ENCODE measurements at places on chromosomes 5 and 9.

GRCh38 chr9:104971511-104971910 is 43.6 kb upstream of the ABCA1 start:
- no peak for DNase-seq

- no peak for DNase-seq
Observed at GRCh38 chr9:12612211-12612770, 80.9 kb upstream of the TYRP1 start.

DNA sequence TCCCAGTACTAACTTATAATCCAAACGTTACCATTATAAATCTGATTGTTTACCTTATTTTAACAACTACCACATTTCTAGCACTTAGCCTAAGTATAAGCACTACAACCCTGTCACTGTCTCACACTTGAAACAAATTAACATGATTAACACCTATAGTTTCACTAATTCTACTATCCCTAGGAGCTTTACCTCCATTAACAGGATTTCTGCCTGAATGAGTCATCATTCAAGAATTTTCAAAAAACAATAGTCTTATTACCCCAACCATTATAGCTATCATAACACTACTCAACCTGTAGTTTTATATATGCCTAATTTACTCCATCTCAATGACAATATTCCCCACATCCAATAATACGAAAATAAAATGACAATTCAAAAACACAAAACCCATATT is 89.6 kb downstream of the INSL6 start:
- DNase-seq: no peak

DNA sequence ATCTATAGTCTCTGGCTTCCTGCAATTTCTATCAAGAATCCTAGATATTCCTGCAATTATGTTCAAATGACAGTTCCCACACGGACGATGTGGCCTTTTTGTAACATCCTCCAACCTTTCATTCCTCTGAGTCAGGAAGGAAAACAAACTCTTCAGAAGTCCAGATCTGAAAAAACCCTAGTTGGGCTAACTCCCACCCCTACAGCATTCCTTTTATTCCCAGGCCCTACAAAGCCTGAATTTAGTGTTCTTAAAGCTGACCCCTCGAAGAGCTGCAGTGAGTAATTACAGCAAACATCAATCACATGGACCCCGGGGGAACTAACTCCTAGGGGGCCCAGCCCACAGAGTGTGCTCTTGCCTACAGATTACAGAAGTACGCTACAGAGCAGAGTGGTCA is 99.7 kb downstream of the SERINC5 start:
- no peak for DNase-seq

DNA sequence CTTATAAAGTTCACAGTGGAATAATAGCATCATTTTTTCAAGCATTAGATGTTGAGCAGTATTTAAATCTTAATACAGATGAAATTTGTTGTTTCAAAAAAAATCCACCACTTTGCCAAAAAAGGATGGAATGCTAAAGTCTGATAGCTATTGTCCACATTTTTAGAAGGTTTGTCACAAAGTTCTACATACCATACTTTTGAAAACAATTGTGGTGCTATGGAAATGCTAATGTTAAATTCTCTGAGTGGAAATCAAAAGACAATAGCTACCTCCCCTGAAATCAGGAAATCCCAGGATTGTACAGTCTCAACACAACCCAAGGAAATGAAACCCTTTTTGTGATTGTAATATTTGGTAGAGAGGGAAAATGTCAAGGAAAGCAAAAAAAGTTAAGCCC is 19.3 kb upstream of the GRAMD2B start:
- DNase-seq: no peak

DNA sequence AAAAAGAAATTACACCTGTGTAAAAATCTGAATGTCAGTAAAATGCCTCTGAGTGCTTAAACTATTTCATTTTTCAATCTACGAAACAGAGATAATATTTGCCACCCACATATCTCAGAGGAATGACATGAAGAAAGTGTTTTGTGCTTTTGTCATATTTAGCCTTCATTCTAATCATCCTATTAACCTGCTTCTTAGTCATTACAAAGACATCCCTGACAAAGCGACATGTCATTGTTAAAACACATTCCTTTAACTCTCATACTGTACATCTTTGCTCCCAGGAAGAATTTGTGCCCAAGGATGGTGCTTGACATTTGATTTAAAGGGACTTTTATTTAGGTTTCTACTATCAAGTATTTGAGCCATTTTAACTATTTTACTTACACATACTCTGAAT is 275.9 kb downstream of the DMRTA1 start:
- no peak for DNase-seq
